ENCODE measurements at places on chromosomes 4 and X. TPM values are rescaled to one million over a fixed set of nuclear protein-coding genes. Genes with fewer than 3 reads are reported as not detected.

Gene GYPE
- total RNA-seq: 0.09 TPM

DNA sequence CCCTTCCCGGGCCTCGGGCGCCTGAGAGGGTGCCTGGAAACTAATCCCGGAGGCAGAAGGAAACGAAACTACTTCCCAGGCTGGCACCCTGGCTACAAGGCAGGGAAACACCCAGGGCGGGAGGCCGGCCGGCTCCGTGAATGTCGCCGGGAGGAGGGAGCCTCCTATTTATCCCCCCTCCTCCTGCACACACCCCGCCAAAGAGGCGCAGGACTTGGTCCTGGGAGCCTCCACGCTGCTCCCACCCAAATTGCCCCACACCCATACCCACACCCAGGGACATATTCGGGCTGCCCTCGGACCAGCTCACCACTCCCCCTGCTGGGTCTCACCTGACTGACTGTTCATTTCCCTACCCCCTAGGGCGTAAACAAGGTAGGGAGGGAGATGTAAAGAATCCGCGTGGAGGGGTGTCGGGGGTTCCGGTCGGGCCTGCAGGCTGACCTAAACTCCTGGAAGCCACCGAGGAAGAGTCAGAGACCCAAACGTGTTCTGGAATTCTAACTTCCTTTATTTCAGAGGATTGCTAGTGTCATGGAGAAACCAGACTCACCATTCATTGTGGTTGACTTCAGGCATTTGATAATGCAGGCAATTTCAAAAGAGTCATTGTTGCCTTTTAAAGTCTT, at the start of gene BTC:
TSS of gene BTC (minus strand) at position 142 of the 629 bp plus-strand sequence. CDS start 198 bp downstream, outside the sequence.
- peak; percentile 77 for DNase-seq

DNA sequence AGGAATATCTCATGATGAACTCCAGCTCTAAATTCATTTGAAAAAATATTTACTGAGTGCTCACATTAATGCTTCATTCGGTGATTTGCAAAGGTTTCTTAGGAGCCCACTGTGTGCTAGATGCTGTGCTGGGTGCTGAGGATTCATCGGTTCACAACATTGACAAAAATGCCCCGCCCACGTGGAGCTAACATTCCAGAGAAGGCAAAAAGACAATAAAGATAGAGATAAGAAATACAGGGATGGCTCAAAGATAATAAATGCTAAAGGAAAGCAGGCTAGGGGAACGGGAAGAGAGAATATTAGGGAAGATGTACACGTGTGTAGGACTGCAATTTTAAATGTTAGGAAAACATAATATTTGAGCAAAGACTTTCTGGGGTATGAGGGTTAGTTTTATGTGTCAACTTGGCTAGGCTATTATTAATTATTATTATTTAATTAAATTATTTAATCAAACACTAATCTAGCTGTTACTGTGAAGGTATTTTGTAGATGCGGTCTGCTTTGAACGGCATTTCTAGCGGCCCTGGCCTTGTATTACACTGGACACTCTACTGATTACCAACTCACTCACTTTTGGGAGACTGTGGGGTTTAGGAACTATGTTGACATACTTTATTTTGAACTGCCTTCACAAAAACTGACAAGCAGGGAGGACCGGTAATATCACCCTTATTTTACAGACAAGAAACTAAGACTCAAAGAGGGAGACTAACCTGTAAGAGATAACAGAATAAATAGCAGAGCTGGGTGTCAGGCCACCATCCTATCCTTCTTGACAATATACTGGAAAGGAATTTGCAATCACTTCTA, 61.9 kb upstream of the IRF2 start:
- DNase-seq: no peak

Gene JAKMIP1
- total RNA-seq: 0.42 TPM

GRCh38 chr4:72341432-72341820, 227.6 kb downstream of the ADAMTS3 start:
- DNase-seq: no peak

- no peak for DNase-seq
Measured at GRCh38 chrX:48522291-48522690, 683 bp downstream of the EBP start.

Gene GRK4
- 4.6 TPM for total RNA-seq

- DNase-seq: no peak
Measured at GRCh38 chr4:25012655-25013054, 18.1 kb downstream of the LGI2 start.

- no peak for DNase-seq
Measured at GRCh38 chr4:180960743-180961401, 1282.3 kb upstream of the TENM3 start.

Gene TCEAL5
- total RNA-seq: 0.23 TPM

DNA sequence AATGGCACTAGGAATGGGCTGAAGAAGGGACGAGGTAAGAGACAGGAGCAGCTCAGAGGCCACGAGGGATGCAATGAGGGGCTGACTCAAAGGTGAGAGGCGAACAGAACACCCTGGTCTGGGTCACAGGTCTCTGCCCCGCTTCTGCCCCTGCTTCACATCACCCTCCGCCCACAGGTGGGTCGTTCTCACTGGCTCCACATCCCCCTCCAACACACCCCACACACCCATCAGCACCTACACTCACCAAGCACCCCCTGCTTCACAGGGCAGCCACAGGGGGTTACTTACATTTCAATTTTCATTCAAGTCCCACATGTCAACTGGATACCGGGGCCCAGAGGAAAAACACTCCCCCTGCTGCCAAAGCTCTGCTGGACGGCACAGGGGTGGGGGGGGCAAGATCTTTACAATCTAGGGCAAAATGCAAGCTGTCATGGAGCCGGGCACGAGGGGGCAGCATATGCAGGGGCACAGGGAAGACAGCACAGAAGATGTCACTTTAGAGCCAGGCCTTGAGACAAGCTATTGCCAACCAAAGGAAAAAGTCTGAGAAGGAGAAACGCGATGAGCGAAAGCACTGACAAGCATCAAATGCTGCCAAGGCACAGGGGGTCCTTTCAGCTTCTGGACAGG, 94.0 kb downstream of the AFAP1 start:
- no peak for DNase-seq

Data from pancreas (tissue), 10 donors.